ENCODE measurements at places on chromosomes 4 and X.

DNA sequence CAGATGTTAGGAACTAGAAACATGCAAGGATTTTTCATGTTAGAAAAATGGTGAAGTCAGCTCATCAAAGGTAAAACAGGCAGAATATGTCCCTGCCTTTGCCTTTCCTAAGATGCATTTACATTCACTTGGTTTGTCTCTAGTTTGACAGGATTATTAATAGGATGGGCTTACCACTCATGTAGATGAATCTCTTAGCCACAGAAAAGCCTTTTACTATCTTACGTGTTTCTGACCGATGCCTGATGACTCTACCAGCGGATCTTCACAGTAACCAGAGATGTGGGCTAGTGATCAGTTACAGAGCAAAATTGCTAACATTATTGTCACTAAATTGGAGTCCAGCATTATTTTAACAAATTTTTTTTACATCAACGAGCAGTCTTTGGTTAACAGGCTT lies 187.6 kb downstream of the MAML3 start:
- DNase-seq: no peak

GRCh38 chr4:176320976-176321361 lies 1.2 kb downstream of the SPCS3 start:
- DNase-seq: no peak

- no peak for DNase-seq
These were observed 92.4 kb downstream of the CXCL13 start for GRCh38 chr4:77697860-77698590.

DNA sequence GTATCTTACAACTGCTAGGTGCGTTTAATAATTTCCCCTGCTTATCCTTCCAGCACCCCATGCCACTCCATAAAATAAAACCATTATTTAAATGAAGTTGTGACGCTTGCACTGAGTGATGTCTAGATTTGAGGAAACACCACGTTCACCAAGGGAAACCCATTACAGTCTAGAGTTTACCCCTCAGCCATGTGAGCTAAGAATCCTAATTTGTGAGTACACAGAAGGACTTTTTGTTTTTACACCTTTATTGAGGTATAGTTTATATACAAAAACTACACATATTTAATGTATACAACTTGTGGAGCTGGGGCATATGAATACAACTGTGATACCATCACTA lies 326.8 kb downstream of the RAPGEF2 start:
- DNase-seq: no peak

GRCh38 chr4:73698217-73698616 lies 42.2 kb upstream of the CXCL8 start:
- no peak for DNase-seq

GRCh38 chrX:141278306-141278705 lies 36.0 kb upstream of the SPANXC start:
- DNase-seq: no peak

GRCh38 chr4:82681754-82682153 lies 116.8 kb downstream of the SCD5 start:
- DNase-seq: no peak

- DNase-seq: no peak
These were observed 37.1 kb downstream of the PCDH10 start for GRCh38 chr4:133186210-133186609.

DNA sequence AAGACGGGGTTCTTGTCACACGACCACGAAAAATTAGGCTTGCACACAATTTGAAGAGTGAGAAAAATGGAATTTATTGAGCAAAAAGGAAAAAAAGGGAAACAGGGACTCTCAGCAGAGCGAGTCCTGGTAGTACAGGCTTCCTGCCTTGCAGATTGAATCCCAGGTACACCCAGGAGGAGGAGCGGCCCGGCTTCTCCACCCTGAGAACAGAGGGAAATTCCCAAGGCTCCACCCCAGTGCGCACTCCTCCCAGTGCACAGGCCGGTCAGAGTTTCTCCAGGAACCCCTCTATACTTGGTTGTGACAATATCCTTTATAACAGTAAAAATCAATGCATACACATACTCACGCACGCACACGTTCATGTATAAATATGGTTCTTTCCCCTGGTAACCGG lies 22.0 kb downstream of the SLC4A4 start:
- no peak for DNase-seq

GRCh38 chr4:141739636-141740035 lies 103.3 kb downstream of the IL15 start:
- DNase-seq: no peak

DNA sequence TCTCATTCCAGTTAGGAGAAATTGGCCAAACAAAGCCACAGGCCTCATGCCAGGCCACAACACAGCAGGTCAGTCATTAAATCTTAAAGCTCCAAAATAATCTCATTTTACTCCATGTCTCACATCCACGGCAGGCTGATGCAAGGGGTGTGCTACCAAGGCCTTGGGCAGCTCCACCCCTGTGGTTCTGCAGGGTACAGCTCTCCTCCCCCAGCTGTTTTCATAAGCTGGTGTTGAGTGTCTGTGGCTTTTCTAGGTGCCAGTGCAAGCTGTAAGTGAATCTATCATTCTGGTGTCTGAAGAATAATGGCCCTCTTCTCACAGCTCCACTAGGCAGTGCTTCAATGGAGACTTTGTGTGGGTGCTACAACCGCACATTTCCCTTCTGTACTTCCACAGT lies 949.2 kb downstream of the TECRL start:
- no peak for DNase-seq

DNA sequence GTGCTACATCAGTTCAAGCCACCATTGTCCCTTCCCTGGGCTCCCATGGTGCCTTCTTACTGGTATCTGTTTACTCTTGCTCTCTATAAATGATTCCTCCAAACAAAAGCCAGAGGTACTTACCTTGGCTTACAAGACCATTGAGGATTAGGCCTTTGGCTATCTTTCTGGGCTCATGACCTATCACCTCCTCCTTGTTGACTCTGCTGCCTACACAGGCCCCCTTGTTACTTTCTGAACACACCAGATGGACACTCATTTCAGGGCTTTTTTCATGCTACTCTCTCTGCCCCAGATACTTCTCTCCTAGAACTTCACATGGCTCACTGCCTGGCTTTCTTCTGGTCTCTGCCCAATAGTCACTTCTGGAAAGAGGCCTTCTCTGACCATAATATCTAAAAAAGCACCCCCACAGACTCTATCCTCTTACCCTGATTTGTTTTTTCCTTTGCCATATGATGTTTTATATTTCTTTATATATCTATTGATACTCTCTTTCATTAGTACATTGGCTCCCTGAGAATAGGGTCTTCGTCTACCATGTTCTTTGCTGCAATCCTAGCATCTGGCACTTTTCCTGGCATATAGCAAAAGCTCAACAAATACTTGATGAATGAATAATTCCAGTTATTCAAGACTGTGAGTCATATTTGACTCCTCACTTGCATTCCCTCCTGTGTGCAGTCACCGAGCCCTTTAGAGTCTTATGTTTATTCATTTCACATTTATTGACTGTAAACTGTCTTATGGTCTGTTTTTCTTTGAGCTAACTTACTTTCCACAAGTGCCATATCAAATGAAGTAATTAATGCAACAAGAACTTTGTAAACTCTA lies 27.1 kb upstream of the TAPT1 start:
- no peak for DNase-seq

- no peak for DNase-seq
These were observed 782.8 kb downstream of the RAB28 start for GRCh38 chr4:12701384-12701783.

GRCh38 chrX:36198575-36198974 lies 279.0 kb downstream of the CFAP47 start:
- no peak for DNase-seq

DNA sequence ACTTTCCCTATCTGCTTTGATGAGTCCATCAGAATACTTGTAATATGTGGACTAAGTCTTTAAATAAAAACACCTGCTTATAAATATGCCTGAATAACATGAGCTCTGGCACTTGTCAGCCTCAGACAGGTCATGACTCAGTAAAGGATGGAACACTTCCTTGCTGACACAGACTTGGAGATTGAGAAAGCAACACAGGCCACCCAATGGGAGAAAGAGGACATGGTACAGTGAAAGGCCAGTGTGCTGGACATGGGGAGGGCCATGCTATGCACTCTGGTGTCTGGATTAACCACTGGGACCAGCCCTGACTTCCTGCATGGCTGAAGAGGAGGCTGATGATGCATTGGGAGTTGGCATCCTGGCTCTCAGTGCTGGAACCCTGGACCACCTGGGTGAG lies 149.5 kb downstream of the DHRSX start:
- DNase-seq: no peak

- no peak for DNase-seq
These were observed 8.9 kb upstream of the HAND2 start for GRCh38 chr4:173538909-173539445.

GRCh38 chr4:88204882-88205281 lies 46.4 kb upstream of the ABCG2 start:
- DNase-seq: no peak

GRCh38 chrX:2711441-2711840 lies 20.3 kb downstream of the CD99 start:
- no peak for DNase-seq

DNA sequence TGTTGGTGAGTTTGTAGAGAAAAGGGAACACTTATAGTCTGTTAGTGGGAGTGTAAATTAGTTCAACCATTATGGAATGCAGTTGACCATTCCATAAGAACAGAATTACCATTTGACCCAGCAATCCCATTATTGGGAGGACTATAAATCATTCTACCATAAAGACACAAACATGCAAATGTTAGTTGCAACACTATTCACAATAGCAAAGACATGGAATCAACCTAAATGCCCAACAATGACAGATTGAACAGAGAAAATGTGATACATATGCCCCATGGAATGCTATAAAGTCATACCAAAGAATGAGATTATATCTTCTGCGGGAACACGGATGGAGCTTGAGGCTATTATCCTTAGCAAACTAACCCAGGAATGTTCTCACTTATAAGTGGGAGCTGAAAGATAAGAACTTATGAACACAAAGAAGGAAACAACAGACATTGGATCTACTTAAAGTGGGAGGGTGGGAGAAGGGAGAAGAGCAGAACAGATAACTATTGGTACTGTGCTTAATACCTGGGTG lies 1819.2 kb upstream of the ADGRL3 start:
- DNase-seq: no peak

- DNase-seq: no peak
These were observed 22.2 kb downstream of the DTHD1 start for GRCh38 chr4:36303426-36304137.

GRCh38 chr4:24105327-24106038 lies 215.6 kb upstream of the PPARGC1A start:
- no peak for DNase-seq

DNA sequence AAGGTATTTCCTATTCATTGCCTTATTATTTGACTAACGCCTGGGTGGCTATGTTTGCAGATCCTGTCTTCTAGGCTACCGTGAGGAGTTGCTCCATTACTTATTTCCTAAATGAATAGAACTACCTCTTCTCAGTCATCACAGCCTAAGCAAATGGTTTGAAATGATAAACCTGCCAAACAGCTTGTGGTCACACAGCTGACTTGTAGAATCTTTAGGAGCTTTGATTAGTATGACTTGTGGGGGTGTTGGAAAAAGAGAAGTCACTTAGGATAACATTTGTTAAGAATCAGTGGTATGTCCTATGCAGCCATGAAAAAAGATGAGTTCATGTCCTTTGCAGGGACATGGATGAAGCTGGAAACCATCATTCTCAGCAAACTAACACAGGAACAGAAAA lies 169.3 kb downstream of the PPARGC1A start:
- DNase-seq: no peak

DNA sequence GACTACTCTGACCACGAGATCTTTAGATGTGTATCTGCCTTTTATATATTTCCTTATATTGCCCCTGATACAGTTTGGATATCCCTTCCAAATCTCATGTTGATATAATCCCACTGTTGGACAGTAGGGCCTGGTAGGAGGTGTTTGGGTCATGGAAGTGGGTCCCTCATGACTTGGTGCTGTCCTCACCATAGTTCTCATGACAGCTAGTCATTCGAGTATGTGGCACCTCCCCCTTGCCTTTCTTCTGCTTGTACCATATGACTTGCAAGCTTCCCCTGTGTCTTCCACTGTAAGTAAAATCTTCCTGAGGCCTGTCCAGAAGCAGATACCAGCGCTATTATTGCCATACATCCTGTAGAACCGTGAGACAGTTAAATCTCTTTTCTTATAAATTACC lies 145.3 kb downstream of the ZNF518B start:
- DNase-seq: no peak

GRCh38 chr4:75071317-75071716 lies 138.4 kb downstream of the PARM1 start:
- no peak for DNase-seq

DNA sequence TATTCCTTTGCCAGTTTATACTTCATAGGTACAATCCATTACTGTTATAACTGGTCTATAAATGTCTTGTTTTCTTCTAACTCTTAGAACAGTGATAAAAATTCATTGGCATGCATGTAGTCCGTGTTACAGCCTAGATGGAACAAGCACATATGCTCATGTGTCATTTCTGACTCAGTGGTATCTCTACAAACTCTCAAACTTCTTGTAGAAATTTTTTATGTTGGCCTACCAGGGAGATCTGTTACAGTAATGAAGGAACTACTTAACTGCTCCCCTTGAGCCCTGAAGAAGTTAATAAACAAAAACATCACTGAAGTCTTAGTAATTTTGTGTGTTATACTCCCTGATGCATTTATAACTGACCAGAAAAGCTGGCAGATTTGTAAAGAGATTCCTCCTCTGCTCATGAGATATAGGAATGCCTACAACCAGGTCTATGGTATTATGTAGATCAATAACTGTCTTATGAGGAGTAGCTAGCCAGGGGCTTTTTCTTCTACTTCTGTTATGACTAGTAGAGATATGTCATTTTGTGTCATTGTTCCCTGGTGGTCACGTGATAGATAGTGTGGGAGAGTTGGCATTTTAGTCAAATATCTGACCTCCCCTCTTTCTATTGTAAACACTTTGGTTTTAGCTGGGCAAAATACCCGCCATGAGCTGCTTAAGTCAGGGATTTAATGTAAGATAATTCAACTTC lies 53.7 kb upstream of the FAAH2 start:
- no peak for DNase-seq

DNA sequence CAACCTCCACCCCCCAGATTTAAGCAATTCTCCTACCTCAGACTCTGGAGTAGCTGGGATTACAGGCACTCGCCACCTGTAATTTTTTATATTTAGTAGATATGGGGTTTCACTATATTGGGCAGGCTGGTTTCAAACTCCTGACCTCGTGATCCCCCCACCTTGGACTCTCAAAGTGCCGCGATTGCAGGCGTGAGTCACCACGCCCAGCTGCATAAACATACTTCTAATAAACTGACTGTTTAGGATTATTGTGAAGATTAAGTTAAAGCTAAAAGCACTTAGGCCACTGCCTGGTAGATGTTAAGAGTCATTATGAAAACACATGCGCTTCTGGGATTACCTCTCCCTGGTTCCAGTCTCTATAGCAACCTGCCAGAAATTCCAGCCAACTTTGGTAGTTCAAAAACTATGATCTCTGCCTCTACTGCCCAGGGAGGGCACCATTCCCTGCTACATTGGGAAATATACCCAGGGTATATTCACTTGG lies 30.2 kb upstream of the GRIA3 start:
- no peak for DNase-seq

- no peak for DNase-seq
These were observed 48.3 kb downstream of the ANAPC4 start for GRCh38 chr4:25425361-25425760.
